ENCODE measurements at places on chromosomes 13 and 19.

GRCh38 chr13:75181906-75182305 is 300.1 kb downstream of the TBC1D4 start:
- no peaks in the 10 kb centered on the region for H3K4me1 ChIP-seq
- H3K27ac ChIP-seq = no peak overlapping the region
- H3K36me3 ChIP-seq = no peaks in the 10 kb centered on the region
- peaks cover 6% of the 10 kb centered on the region for H3K27me3 ChIP-seq
- DNase-seq = no peak

DNA sequence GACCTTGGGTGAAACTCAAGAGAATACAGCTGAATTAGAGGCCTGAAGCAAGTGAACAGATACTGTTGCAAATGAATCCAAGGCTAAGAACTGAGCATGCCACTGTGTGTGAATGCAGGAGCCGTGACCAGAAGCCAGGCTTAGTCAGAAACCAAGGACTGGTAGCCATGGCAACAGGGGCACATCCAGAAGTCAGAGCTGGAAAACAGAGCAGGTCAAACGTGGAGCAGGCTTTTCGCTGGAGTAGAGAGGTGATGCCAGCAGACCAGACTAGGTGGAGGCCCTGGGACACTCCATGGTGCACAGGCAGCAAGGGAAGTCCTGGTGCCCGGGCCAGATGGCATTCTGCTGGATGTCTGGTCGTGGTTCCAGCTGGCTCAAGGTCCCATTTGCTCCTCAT is 564.1 kb downstream of the PCDH9 start:
- no peaks in the 10 kb centered on the region for H3K36me3 ChIP-seq
- no peak for DNase-seq
- H3K27me3 ChIP-seq = no peaks in the 10 kb centered on the region
- H3K4me1 ChIP-seq = no peaks in the 10 kb centered on the region
- no peak overlapping the region for H3K4me3 ChIP-seq
- no peak overlapping the region for H3K27ac ChIP-seq

DNA sequence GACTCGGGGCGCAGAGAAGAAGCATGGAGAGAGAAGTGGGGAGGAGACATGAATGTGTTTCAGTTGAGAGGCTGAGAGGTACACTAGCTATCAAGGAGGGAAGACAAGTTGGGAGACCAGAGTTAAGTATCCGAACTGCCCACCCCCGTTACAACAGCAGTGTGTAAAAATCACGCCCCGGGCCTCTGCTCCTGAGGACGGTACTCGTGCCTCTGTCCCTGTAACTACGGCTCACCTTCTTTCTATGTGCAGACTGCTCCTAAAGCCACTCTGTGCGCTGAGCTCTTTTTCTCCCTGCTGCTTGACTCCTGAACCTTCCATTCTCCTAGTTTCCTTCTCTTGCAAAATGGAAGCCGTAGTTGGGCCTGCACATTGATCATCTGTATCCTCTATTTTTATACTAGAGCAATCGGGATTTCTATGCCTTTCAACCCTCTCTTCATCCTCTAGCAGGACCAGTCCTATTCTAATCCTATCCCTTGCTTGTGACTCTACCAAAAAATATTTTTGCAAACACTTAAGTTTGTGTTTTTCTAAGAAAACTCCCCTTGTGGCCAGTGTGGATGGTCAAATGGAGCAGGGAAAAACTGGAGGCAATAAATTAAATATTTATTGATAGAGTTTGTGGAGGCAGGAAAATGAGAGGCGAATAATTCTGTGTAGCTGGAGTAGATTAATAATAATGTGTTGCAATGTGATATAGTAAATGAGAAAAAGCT is 569 bp downstream of the POLR1D start:
- peak overlapping the region; percentile 87 for H3K4me3 ChIP-seq
- H3K4me1 ChIP-seq = peaks cover 66% of the 10 kb centered on the region
- H3K27me3 ChIP-seq = no peaks in the 10 kb centered on the region
- H3K36me3 ChIP-seq = peaks cover 11% of the 10 kb centered on the region
- H3K27ac ChIP-seq = peak overlapping the region; percentile 96

DNA sequence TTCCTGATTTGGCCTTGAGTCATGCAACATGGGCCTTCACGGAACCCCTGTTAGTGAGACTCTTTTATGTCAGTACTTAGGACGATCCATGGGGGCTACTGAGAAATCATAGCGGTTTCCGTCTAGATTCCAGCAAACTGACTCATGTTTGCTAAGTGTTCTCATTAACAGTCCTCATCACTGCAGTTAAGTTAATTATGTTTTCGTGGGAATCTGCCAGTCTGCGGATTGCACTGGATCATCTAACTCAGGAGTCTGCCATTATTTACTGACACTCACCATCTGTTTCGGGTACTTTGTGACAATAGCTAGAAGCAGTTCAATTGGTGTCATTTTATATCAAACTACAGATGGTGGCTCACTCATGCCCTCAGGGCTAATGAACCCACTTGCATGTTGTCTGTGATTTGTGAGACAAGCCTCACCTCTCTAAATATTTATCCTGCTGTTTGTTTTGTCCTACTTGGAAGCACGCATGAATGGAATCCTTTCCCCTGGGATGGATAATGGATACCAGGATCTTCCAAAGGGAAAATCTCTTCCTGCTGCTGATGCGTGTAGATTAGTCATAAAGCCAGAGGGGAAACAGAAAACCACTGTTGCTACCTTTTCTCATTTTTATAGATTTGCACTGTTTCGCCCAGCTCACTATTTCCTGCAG is 61.8 kb downstream of the RAB20 start:
- peaks cover 63% of the 10 kb centered on the region for H3K36me3 ChIP-seq
- no peaks in the 10 kb centered on the region for H3K4me1 ChIP-seq
- no peak overlapping the region for H3K4me3 ChIP-seq
- H3K27ac ChIP-seq = no peak overlapping the region

GRCh38 chr19:48651683-48652048 is 5.7 kb upstream of the CA11 start:
- DNase-seq = no peak
- H3K4me1 ChIP-seq = peaks cover 10% of the 10 kb centered on the region
- no peaks in the 10 kb centered on the region for H3K27me3 ChIP-seq
- no peaks in the 10 kb centered on the region for H3K36me3 ChIP-seq

DNA sequence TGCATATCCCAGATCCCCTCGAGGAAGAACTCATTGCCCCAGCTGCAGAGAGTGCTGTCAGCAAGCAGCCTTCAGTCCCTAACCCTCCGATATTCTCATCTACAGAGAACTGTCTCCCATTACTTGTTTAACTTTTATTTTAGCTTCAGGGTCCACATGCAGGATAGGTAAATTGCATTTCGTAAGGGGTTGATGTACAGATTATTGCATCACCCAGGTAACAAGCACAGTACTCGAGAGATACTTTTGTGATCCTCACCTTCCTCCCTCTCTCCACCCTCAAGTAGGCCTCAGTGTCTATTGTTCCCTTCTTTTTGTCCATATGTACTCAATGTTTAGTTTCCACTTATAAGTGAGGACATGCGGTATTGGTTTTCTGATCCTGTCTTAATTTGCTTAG is 171.5 kb upstream of the IRS2 start:
- no peak overlapping the region for H3K4me3 ChIP-seq
- no peak overlapping the region for H3K27ac ChIP-seq
- H3K27me3 ChIP-seq = peaks cover 3% of the 10 kb centered on the region
- no peaks in the 10 kb centered on the region for H3K36me3 ChIP-seq
- no peaks in the 10 kb centered on the region for H3K4me1 ChIP-seq

Data from suprapubic skin (tissue), 4 donors.